ENCODE measurements at places on chromosomes 1 and 21.

DNA sequence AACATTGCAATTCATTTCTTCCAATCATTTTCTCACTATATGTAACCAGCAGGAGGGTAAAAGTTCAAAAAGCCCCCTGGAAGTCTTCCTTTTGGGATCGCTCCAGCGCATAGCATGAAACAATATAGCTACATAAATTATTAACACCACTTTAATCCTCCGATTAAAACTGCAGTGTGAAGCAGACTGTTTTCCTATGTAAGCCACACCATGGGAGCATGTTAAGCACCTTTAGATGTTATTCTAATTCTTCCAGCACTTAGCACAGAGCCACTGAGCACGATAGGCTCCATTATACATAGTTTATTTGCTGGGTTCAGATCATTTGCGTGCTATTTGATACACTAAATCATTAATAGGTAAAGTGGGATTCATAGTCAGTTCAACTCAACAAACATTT, 18.4 kb upstream of the GADD45A start:
- no peak for DNase-seq

GRCh38 chr1:31761883-31762282, 2.3 kb downstream of the ADGRB2 start:
- DNase-seq: no peak

DNA sequence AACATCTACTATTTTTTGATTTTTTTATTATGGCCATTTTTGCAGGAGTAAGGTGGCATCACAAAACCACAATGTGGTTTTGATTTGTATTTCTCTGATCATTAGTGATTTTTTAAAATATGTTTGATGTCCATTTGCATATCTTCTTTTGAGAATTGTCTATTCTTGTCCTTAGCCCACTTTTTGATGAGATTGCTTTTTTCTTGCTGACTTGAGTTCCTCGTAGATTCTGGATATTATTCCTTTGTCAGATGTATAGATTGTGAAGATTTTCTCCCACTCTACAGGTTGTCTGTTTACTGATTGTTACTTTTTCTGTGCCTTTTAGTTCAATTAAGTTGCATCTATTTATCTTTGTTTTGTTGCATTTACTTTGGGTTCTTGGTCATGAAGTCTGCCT, 375.7 kb downstream of the ST6GALNAC3 start:
- DNase-seq: no peak

GRCh38 chr21:36966066-36966820, at the start of gene HLCS:
Gene HLCS, minus strand, starts transcription at chr21:36966669. Its CDS starts 31 bp downstream, at chr21:36966638.
- DNase-seq: peak; percentile 89

GRCh38 chr1:229880271-229881170, 186.5 kb upstream of the GALNT2 start:
- DNase-seq: no peak
